ENCODE measurements at places on chromosomes 1 and 21.

DNA sequence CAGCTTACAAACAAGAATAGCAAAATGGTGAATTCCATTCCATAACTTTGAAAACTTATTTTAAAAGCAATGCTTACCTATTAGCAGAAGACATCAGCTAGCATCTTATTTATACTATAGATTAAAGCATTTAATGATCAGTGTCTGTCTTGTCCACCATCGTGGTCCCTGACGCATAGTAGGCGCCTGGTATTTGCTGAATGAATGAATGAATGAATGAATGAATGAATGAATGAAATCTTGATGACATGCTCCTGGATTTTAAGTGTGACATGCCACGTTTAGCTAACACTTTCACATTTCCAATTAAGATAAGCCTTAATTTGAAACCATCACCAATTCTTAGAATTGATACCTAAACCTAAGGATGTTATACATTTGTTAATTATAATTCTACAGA lies 39.9 kb downstream of the COP1 start:
- no peak for DNase-seq

GRCh38 chr1:153967107-153967999 lies at the start of gene CREB3L4:
Gene CREB3L4 (plus strand): TSS chr1:153967902. CDS start chr1:153968526, 624 bp downstream.
- DNase-seq = peak; percentile 88

GRCh38 chr1:23650344-23650990 lies 41.1 kb upstream of the RPL11 start:
- DNase-seq = no peak

DNA sequence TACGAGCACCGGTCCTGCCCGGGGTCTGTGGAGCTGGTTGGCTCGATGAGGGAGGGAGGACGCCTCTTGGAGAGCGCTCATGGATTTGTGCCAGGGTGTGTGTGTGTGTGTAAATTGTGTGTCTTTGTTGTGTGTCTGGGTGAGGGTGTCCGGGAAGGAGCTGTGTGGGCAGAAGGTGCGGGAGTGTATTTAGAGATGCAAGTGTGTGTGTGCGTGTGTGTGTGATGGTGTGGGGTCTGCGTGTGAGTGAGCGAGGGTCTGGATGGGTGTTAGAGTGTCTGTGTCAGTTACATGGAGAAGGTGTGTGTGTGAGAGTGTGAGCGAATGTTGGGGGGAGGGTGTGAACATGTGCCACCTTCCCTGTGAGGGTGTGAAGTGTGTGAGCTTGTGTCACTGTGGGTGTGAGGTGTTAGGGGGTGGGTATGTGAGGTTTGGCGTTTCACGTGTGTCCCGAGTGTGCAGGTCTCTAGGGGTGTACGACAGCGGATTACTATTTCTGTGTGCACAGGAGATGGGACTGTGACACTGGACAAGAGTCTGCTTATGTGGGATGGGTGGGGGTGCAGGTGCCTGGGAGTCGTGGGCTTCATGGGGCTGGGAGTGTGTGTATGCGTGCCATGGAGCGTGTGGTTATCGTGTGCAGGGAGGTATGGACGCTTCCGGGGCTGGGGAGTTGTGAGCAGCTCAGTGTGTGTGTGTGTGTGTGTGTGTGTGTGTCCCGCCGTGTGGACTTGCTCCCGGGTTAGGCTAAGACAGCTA lies 880 bp downstream of the IGSF21 start:
- no peak for DNase-seq

GRCh38 chr1:23286401-23286800 lies 57.7 kb downstream of the HNRNPR start:
- no peak for DNase-seq

GRCh38 chr1:185360714-185361113 lies 43.7 kb upstream of the IVNS1ABP start:
- DNase-seq = no peak

GRCh38 chr1:107138767-107139445 lies 1.9 kb upstream of the NTNG1 start:
- DNase-seq = no peak

GRCh38 chr1:53345996-53346813 lies 18.3 kb upstream of the LRP8 start:
- DNase-seq = no peak

GRCh38 chr1:185559684-185560331 lies 174.4 kb upstream of the HMCN1 start:
- DNase-seq = peak; percentile 31
